ENCODE measurements at places on chromosomes 16 and 17.

GRCh38 chr16:86626966-86627365 is 48.6 kb downstream of the FOXL1 start:
- no peak for DNase-seq

DNA sequence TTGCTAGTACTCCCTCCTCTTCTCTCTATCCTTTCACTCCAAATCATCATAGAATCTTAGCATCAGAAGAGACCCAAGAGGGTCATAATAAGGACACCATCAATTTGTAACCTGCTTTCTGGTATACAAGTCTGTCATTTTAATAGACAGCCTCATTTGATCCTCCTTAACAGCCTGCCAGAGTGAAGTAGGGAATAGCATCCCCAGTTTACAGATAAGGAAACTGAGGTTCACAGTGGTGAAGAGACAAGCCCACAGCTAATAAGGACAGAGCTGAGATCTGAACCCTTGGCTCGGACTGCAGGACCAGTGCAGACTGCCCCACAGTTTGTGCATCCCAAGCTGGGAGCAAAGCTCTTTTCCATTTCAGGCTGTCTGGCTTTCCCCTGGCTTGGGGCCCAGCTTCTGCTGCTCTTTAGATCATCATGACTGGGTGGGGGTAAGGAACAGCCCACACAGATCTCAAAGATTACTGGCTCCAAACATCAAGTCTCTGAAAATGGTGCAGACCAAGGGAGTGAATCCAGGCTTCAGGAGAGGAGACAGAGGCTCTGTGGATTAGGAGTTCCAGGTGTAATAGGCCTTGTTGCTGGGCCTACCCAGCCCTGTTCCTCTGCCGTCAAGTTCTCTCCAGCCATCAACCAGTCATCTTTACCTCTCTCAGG is 10.3 kb upstream of the IGFBP4 start:
- DNase-seq = peak; percentile 67

DNA sequence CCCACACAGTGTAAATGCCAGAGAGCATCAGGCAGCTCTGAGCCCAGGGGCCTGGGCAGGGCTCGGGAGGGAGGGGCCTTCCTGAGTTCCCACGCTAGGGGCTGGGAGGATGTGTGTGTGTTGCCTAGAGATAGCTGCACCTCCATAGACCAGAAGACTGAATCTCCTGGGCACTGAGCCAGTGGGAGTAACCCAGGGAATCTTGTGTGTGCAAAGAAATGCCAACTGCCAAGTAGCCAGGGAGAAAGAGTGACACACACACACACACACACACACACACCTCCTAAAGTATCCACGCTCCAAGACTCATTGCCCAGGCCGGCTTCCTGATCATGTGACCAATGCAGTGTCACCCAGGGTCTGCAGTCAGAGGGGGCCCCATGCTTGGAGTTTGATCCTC is 166.2 kb upstream of the RPL38 start:
- peak; percentile 13 for DNase-seq

DNA sequence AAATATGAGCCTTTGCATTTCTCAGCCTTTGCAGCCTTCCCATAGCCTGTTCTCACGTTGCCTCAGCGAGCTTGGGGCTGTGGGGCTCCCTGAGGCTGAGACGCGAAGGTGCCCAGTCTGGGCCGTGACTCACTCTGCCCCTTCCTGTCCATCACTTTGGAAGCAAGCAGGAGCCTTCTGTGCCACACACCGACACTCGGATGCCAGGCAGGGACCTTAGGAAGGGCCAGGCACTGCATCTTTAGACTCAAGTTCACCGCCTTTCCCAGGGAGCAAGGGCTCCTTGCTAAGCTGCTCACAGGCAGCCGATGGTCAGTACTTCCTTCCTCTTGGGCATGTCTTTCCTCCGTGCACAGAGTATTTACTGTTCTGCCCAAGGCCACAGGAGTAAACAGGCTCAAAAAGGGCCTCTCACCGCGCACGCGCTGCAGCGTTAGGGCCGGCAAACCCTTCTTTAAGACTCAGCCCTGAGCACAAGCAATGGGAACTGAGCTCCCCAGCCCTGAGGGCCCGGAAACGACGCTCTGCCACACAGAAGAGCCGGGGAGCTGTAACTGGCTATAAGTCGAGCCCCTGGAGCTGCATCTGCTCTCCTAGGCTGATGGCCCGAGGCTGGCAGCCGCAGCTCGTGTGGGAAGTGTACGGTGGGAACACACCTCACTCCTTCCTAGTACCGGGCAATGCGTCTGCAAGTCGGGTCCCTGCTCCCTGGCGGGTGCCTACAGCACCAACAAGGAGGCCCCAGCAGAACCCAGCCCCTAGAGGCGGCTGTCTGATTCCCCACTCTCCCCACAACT is 7.2 kb downstream of the TIMM22 start:
- no peak for DNase-seq

- no peak for DNase-seq
These were observed at the start of gene DNAI2 for GRCh38 chr17:74274060-74274708. DNAI2 (plus strand) TSS chr17:74274234; CDS start chr17:74281818, 7,584 bp downstream.

- DNase-seq = no peak
These were observed 323.0 kb downstream of the C16orf95 start for GRCh38 chr16:86994215-86994614.

DNA sequence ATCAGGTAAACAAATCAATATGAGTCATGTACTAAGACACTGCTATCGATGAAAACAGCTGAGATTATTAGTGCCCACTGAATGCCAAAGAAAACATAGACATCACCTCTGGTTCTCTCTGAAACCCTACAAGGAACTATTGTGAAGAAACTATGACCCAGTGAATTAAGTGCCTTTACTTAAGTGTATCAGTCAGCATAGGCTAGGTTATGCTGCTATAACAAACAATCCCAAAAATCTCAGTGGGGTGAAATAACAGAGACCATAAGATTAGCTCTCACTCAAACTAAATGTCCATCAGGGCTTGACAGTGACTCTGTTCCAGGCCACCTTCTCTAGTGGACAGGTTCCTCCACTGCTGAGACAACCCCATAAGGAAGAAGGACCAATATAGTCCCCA is 57.7 kb upstream of the KDM8 start:
- no peak for DNase-seq

GRCh38 chr17:38656959-38657823 is 17.6 kb downstream of the EPOP start:
- no peak for DNase-seq

DNA sequence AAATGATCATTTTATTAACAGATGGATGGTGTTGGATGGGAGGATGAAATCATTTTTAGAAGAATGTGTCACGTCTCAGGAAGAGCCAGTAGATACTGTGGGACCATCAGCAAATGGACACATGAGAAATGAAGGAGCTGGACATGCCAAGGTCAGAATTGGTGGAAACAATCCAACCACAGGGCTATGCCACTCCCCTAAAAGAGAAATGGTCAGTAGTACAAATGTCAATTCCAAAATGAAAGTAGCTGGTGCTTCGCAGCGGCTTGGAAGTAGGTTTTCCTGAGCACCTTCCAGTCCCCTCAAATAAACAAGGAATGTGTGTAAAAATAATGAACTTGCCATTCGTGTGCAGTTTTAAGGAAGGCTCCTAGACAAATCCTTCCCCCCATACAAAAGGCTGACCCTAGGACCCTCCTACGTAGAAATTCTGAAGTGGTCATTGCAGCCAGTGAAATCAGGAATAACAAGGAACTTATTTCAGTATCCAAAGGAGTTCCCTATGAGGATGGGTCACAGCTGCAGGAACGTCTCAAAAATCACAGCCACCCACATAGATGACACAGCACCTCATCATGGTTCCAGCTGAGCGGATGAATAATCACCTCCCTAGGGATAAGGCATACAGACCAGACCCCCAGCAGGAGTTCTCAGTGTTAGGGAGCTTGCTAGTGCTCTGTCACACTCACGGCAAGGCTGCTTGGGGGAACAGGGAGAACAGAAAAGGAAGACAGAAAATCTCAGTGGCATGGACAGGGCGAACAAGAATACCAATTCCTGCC is 239.2 kb downstream of the HS3ST3A1 start:
- peak; percentile 80 for DNase-seq

GRCh38 chr16:87860553-87861299 is 8.6 kb downstream of the SLC7A5 start:
- peak; percentile 65 for DNase-seq

DNA sequence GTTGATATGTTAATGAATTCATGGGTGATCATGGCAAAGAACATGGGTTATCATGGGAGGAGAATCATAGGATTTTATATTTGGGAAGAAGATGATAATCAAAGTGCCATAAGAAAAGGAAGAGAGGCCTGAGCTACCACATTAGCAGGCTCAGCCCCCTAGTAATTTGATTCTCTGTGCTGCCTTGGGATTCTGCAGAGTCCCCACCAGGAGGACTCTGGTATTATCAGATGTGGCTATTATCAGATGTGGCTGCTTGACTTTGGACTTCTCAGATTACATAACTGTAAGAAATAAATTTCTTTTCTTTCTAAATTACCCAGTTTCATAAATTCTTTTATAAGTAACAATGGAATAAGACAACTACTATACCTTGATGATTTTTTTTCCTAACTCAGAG is 137.6 kb downstream of the ITFG1 start:
- no peak for DNase-seq

DNA sequence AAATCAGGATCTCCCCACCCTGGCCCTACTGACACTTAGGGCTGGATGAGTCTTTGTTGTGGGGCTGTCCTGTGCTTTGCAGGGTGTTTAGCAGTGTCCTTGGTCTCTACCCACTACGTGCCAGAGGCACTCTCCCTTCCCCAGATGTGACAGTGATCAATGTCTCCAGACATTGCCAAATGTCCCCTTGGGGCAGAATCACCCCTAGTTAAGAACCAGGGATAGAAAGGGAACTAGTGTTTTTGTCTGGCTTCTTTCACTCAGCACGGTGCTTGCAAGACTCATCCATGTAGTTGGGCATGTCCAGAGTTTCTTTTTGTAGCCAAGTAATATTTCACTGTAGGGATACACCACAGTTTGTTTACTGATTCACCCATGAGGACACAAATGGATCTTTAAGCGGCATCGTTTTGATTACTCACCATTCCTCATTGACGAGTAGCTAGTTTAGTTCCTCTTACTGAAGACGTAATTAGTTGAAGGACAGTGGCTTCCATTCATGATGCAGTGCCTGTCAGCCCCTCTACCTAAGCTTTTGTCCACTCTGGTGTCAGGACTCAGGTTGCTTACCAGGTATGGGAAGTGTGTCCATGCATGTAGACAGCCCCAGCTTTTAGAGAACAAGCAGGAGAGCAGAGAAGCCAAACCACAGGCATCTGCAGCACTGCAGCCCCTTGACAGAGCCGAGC is 26.0 kb upstream of the ITGB4 start:
- peak; percentile 22 for DNase-seq

GRCh38 chr16:78230832-78231231 is 131.4 kb downstream of the WWOX start:
- DNase-seq = no peak

DNA sequence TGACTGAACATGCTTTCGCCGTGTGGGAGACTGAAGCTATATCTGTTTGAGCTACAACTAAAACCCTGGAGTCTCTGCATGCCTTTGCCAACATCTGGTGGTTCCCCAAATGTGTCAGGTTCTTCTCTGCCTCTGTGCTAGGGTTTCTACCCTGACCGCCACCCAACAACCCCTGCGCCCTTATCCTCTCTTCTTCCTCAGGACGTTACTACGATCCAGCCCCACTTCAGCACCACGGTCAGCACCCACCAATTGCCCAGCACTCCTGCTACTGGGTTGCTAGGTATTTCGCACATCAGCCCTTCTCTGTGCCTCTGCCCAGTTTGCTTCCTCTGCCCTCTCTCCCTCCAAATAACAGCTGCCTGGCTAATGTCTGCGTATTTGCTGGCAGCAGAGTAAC is 106.3 kb upstream of the HSBP1 start:
- peak; percentile 54 for DNase-seq

DNA sequence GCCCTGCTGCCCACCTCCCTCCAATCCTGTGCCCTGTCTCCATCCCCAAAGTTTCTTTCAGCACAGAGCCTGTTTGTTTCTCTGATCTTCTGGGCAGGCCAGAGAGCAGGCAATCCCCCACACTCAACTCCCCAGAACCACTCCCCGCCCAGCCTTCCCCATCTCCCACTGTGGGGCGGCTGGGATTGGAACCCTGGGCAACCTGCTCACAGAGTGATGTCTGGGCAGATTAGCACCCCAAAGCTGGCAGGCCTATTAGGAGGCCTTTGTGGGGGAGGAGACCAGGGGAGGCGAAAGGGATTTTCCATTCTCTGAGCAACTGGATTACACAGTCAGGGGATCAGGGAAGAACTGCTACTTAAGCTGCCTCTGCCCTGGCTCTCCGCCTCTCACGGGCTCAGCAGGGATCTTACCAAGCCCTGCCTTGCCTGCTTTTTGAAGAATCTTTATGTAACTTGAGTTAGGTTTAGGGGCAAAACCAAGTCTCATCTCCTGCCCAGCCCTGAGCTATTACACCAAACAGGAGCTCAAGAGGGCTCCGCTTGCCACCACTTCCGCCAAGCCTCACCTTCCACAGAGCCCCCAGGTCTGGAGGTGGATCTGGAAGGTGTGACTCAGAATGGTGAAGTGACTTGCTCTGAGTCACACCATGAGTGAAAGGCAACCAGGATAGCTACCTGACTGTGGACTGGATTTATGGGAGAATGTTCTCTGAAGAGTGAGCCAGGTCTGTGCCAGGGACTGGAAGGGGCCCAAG is 16.0 kb upstream of the LHX1 start:
- peak; percentile 54 for DNase-seq
